Activated CD4-positive, alpha-beta T cell treated with anti-CD3 and anti-CD28 coated beads, Interleukin-2, amount 50 U/mL, for 1 hour (primary cell): ENCODE measurements at places on chromosomes 1 and 21.

DNA sequence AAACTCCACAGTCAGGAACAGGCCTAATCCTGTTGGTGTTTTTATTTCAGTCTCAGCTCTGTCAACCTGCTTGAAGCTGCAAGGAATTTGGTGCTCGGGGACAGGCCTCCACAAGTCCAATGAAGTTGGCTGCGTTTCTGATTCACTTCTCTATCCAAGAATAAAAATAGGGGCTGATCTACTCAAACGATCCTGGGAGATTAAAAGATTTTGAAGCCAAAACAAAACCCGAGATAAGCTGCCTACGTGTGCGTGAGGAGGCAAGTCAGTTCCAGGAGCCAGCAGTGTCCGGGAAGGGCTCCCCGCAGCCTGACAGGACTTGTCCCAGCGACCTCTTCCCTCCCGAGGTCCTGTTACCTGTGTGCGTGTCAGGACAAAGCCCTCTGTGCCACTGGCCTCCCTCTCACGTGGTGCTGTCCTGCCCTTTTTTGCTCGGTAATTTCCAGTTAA is 98.0 kb downstream of the ETS2 start:
- no peak for DNase-seq

GRCh38 chr1:59597420-59598119 is 217.2 kb upstream of the HOOK1 start:
- DNase-seq = no peak

GRCh38 chr21:36135391-36136102 is 668 bp downstream of the CBR3 start:
- peak; percentile 43 for DNase-seq

DNA sequence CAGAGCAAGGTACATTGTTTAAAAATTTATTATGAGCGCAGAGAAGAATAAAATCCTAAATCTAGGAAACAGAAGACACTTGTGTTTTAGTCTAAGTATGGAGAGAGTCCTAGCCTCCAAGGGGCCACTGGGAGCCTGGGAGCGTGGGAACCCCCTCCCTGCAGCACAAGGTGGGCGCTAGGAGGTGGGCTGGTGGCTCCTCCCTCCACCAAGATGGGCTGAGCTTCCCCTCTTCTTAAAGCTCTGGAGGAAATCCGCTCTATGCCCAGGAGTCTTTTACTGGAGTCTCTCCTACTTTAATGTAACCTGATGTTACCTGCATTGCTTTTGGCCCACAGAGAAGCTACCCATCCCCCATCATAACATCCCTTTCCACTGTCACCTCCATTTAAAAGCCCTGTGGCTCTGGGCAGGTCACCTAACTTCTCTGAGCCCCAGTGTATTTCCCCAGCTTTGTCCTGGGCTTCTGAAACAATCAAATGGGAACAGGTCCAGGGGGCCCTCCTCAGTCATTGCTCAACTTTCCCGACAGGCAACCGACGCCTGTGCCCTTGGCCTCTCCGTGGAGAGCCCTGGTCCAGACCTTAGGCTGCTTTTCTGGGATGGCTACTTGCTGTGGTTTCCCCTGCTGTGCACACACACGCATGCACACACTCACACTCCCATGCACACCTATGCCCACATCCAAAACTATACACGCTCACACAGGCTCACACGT is 181.5 kb downstream of the NPHP4 start:
- DNase-seq = no peak

GRCh38 chr1:44326024-44326701 is 28.9 kb downstream of the ERI3 start:
- DNase-seq = no peak

- DNase-seq = no peak
Observed at GRCh38 chr1:93728480-93729131, 47.0 kb upstream of the BCAR3 start.

GRCh38 chr1:110114784-110115183 is 2.5 kb downstream of the UBL4B start:
- no peak for DNase-seq

- no peak for DNase-seq
Observed at GRCh38 chr1:179476484-179476883, 99.3 kb downstream of the NPHS2 start.

DNA sequence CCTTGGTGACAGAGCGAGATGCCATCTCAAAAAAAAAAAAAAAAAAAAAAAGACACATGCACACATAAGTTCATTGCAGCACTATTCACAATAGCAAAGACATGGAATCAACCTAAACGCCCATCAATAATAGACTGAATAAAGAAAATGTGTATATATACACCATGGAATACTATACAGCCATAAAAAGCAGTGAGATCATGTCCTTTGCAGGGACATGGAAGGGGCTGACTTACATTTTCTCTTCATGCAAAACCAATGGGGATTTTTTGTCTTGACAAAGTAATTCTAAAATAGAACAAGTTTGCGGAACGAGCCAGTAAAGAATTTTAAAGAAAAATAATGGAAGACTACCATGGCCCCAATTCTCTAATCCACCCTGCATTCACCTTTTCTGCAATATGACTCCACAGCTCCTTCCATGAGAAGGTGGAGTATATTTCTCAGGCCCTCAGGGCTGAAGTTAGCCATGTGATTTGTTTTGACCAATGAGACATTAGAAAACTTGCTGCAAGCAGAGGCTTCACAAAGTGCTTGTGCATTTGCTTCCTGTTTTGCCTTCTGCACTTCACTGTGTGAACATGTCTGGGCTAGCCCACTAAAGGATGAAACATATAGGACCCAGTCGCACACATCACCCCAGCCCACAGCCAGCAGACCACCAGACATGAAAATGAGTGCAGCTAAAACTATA is 78.8 kb upstream of the NR5A2 start:
- no peak for DNase-seq

DNA sequence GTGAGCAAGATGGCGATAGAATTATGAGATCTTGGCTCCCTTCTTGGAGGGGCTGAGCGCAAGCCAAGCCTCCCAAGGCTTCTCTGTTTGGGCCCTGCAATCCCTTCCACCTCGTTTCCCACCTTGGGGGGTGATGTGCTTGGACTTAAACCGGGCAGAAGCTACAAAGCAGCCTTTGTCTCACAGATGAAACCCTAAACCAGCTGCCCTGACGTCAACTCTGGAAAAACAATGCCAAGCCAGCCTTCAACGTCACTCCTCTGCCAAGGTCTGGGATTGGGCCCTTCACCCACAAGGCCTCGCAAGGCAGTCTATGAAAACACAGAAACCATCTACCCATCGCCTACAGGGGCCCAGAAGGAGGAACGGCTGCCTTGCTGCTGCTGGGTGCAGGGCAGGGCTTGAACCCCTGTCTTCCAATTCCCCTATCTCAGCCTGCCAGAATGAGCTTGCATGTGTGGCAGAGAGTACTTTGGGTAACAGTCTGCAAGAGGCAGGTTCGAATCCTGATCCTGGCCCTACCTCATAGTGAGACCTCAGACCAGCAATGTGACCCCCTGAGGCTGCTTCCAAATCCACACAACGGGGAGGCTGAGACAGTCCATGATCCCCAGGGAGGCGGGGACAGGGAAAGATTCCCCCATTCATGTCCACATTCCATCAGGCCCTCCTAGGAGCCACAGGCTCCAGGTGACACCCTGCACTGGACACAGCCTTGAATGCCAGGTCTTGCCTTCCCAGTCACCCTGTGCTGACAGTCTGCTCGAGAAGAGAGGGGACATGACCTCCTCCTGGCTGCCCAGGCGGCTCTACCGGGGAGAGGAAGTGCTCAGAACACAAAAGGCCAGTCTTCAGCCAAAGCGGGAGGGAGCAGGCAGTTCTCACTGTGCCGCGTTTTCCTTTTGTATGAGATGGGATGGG is 15.0 kb downstream of the IFFO2 start:
- no peak for DNase-seq

DNA sequence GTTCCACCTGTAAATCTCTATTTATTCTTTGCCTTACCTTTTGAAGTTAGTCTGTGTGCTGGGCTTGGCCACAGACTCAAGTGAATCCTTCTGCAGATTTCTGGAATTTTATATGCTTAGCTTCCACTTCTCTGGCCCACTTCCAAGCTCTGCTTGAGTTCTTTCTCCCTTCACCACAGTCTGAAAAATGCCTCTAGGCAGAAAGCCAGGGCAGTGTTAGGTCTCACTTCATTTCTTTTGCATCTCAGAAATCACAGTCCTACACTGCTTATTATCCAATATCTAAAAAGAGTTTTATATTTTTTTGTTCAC is 48.9 kb downstream of the INKA2 start:
- DNase-seq = no peak

DNA sequence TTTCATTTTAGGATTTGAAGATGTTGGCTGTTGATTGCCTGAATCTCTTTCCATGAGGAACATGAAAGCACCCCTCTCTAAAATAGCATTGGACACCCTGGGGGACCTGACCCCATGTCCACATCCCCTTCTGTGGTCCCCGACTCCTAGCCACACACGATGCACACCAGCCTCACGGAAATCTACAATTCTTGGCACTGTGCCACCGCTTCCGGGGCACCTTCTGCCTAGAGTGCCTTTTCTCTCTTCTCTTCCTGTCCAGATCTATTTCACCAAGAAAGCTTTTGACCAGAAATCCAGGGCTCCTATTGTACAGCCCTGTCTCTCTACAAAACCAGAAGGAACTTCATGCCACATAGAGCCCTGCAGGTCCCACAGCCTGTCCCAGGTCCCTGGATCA is 50.3 kb downstream of the MYSM1 start:
- peak; percentile 3 for DNase-seq

GRCh38 chr1:7261490-7261889 is 476.2 kb downstream of the CAMTA1 start:
- no peak for DNase-seq
